ENCODE measurements at places on chromosomes 1 and 21.
A peak's percentile ranks its signal among the peaks of the same experiment; 100 is the strongest.

- no peak for DNase-seq
Observed at GRCh38 chr1:8447616-8448150, 129.8 kb downstream of the SLC45A1 start.

- peak; percentile 80 for DNase-seq
Observed at GRCh38 chr1:159188375-159188788, 16.3 kb upstream of the ACKR1 start.

GRCh38 chr1:48114596-48115382, 107.7 kb upstream of the SLC5A9 start:
- DNase-seq, result no peak

- no peak for DNase-seq
Observed at GRCh38 chr1:163240705-163241104, 38.0 kb upstream of the RGS5 start.

- DNase-seq, result no peak
Observed at GRCh38 chr1:117097443-117097842, 24.1 kb downstream of the TRIM45 start.

DNA sequence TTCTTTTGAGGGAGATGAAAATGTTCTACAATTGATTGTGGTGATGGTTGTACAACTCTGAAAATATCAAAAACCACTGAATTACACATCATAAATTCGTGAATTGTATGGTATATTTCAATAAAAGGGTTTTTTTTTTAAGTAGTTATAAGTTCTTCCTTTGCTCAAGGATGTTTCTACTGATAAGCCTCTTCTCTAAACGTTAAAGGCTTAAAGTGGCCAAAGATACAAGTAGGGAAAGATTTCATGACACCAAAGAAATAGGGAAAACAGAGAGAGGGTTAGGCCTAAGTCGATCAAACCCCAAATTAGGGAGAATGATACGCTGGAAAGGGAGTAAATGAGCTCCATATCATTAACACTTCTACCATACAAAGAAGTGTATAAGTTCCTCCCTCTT, 4.1 kb downstream of the KDM5B start:
- no peak for DNase-seq

GRCh38 chr1:214380396-214380795, 99.4 kb downstream of the SMYD2 start:
- DNase-seq, result peak; percentile 49

GRCh38 chr1:156003923-156004188, 16.9 kb downstream of the SSR2 start:
- no peak for DNase-seq

GRCh38 chr1:30953685-30954084, 45.1 kb upstream of the SDC3 start:
- no peak for DNase-seq

DNA sequence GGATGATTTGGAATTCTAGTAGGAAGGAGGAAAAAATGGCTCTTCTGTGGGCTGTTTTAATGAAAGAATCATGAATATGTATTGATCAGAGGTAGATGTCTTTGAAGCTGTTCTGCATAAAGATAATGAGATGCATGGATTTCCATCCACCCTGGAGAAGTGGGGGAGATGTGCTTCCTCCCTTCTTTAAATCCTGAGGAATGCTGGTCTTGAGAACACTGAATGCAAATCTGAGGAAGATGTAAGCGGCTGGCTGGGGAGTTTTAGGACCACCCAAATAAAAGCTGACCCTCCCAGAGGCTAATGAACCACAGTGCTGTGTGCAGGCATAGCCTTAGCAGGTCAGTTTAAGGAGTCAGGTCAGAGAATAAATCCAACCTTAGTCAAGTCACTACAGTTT, 37.3 kb downstream of the ZMYND12 start:
- no peak for DNase-seq

- DNase-seq, result no peak
Observed at GRCh38 chr1:39250460-39251240, 46.2 kb downstream of the MACF1 start.

DNA sequence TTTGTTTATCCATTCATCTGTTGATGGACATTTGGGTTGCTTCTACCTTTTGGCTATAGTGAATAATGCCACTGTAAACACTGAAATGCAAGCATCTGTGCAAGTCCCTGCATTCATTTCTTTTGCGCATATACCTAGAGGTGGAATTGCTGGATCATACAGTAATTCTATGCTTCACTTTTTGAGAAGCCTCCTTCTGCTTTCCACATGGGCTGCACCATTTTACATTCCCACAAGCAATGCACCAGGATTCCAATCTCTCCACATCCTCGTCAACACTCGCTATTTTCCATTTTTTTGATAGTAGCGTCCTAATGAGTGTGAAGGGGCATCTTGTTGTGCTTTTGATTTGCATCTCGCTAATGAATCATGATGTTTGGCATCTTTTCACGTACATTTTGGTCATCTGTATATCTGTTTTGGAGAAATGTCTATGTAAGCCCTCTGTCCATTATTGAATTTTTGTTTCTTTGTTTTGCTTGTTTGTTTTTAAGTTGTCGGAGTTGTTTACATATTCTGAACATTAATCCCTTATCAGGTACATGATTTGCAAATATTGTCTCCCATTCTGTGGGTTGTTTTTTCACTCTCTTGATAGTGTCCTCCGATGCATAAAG, 335.4 kb downstream of the RRAGC start:
- DNase-seq, result no peak

DNA sequence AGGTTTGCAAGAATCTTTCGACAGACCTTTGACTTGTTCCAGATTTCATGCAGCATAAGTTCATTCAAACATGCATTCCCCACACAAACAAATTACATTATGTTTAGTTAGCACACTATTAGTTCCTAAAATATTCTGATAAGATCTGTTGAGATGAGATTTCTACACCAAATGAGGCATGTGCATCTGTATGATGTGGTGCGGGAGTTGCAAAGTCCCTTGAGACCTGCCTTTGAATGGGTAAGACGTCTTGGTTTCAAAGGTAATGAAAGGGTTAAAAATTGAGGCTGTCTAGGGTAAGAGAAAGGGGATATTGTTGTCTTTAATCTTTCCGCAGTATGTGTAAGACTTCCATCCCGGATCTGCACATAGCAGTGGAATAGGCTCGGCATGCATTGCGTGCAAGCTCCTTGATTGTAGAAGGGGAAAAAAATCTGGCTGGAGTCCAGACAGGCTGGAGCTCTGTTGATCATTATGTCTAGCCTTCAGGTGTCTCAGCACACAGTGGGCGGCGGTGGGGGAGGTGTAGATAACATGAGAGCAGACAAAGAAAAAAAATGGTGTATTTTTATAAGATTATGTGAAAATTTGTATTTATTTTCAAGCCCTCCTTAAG, 296.6 kb downstream of the PTPRC start:
- peak; percentile 11 for DNase-seq

- DNase-seq, result no peak
Observed at GRCh38 chr1:25109531-25109951, 122.8 kb downstream of the SYF2 start.

DNA sequence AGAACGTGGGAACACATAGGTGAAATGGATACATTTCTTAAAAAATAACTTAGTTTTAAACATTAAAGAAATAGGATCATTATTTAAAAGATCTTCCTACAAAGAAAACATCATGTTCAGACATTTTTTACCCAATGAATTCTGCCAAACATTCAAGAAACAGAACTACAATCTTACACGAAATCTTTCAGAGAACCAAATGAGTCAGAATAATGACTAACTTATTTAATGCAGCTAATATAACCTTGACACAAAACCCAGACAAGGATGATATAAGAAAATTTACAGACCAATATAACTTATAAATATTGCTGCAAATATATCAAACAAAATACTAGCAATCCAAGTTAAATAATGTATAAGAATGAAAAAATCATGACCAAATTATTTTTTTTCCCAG, 220.1 kb upstream of the KCNK2 start:
- no peak for DNase-seq

DNA sequence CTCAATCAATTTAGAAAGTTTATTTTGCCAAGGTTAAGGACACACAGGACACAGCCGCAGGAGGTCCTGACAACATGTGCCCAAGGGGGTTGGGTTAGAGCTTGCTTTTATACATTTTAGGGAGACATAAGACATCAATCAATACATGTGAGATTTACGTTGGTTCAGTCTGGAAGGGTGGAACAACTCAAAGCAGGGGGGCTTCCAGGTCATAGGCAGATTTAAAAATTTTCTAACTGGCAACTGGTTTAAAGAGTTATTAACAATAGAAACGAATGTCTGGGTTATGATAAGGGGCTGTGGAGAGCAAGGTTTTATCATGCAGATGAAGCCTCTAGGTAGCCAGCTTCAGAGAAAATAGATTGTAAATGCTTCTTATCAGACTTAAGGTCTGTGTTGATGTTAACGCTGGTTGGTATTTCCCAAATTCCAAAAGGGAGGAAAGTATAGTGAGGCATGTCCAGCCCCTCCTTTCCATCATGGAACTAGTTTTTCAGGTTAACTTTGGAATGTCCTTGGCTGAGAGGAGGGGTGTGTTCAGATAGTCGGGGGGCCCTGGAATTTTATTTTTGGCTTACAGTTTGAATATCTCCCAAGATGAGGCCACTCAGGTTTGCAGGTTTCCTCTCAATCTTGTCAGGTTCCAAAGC, 31.0 kb upstream of the TGFBR3 start:
- DNase-seq, result no peak

GRCh38 chr1:222171005-222171404, 376.9 kb downstream of the HHIPL2 start:
- no peak for DNase-seq

DNA sequence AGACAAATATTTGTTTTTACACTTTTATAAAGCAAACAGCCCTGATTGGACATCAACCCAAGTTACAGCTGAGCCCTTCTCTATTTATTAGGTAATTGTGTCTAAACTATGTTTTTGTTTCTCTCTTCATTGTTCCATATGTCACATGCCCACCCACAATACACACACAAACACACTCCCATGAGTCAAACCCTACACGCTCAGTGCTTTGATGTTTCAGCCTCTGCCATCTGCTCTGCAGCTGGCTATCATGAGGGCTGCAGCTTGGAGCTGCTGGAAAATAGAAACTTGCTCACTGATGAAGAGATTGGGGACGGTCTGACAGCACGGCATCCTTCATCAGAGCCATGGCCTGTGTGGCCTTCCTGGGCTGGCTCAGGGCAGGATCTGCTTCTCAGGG, 41.7 kb downstream of the PSMG1 start:
- DNase-seq, result no peak

DNA sequence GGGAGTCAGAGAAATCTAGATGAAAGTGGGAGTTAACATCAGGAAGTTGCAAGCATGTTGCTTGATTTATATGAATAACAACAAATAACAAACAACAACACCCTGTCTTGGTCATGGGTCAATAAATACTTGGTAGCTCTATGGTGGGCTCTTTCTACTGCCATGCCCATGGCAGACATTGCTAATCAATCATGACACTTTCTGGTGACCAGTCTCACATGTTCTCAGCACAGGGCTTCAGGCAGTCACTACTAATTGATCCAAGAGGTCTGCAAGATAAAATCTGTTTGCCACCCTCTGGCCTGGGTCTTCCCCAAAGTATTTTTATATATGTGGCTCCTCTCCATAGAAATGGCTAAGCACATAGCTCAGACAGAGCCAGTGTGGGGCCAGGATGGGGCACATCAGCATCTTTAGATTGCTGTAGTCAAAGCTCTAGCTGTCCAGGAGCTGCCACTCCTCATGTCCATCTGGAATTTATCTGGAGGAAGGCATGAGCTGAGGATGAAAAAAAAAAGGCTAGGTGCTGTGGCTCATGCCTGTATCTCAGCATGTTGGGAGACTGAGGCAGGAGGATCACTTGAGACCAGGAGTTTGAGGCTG, 51.2 kb downstream of the STUM start:
- no peak for DNase-seq

- no peak for DNase-seq
Observed at GRCh38 chr1:55212349-55213150, 2.6 kb downstream of the USP24 start.

DNA sequence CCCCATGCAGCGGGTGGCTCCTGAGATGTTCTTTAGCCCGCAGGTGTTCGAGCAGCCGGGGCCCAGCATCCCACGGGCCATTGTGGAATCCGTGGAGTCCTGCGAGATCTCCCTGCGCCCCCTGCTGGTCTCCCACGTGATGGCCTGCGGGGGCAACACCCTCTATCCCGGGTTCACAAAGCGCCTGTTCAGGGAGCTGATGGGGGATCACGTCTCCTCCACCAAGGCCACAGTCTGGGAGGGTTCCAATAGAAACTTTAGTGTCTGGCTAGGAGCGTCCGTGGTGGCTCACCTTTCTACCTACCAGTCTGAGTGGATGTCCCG, 71.0 kb downstream of the ACTL8 start:
- peak; percentile 84 for DNase-seq

DNA sequence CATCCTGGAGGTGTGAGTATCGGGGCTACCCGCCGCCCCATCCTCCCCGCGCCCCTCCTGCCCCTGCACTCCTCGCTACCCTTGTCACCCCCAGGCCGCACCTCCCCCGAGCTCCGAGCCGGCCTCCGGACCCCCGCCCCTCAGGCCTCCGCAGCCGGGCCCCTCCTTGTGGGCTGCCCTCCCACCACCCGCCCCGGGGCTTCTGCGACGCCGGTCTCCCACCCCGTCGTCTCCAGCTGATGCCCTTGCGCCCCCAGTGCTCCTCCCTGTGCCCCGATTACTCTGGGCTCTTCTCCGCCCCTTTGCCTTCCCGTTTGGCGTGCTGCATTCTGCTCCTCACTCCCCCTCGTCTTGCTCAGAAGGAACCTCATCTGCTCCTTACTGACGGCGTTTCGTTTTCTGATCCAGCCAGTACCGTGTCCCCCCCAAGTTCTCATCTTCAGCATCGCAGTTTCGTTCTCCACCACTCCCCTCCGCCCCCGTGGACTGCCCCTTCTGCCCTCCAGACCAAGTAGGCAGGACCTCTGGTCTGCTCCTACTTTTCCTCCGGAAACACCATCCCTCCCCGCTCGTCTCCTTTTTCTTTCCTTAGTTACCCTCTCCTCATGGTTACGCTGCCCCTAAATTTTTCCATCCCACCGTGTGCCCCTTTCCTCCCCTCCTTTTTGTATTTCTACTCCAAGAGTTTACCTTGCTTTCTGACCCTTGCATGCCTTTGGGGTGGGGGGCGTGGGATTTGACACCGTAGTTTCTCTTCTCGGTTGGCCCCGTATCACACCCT, 841 bp downstream of the SNX27 start:
- DNase-seq, result peak; percentile 50

- no peak for DNase-seq
Observed at GRCh38 chr1:7784492-7785071, 491 bp downstream of the PER3 start.

DNA sequence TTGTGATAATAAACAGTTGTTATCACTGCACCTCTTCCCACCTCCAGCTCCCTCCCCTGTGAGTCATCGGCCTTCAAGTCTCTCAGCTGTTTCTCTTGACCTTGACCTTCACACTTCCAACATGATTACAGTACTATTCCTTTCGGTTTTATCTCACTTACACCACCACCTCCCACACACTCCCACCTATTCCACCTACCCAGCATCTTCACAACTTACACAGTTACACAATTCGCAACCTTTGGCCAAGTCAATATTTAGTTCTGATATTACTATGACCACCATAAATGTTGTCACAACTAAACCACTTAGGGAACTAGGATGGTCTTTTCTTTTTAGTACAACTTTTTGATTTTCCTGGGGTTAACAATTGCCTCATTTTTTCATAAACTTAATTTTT, 60.2 kb downstream of the RIPK4 start:
- DNase-seq, result no peak

Data from nephron progenitor cell (in vitro differentiated cells).